NCI-H2081 treated with DMSO at 0.1 percent for 48 hours (cell line): ENCODE measurements at places on chromosomes 4 and X.
A peak's percentile ranks its signal among the peaks of the same experiment; 100 is the strongest.

GRCh38 chrX:11778230-11778629, 20.2 kb downstream of the MSL3 start:
- DNase-seq = no peak

DNA sequence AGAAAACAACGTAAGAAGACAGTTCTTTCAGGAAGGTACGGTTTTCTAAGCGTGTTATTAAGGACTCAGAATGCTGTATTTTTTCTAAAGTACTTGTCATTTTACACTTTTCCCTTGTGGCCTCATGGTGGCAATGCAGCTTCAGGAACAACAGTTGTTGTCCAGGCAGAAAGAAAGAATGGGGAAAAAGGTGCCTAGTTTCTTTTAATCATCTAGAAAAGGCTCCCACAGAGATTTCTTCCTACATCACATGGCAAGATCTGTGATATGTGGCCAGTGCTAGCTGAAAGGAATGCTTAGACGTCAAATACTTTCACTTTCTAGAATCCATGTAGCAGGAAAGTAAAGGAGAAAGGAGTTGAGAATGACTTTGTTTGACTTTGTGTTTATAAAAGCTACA, 49.0 kb upstream of the TRAM1L1 start:
- no peak for DNase-seq

DNA sequence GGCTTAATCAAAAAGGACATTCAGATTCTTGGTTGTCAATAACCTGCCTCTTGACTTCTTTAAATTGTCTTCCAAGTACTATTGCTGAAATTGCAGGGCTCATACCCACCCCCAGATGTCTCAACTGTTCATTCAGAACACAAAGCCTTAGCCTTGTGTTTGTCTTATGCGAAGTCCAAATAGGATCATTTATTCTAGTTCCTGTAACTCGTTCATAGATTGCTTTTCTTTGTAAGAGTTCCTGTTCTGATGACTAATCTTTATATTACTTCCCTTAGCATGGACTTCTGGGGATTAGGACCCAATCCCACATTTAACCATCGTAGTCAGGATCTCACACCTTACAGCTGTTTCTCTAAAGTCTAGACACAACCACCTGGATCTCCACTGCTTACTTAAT, 226.0 kb downstream of the VEGFC start:
- DNase-seq = no peak

DNA sequence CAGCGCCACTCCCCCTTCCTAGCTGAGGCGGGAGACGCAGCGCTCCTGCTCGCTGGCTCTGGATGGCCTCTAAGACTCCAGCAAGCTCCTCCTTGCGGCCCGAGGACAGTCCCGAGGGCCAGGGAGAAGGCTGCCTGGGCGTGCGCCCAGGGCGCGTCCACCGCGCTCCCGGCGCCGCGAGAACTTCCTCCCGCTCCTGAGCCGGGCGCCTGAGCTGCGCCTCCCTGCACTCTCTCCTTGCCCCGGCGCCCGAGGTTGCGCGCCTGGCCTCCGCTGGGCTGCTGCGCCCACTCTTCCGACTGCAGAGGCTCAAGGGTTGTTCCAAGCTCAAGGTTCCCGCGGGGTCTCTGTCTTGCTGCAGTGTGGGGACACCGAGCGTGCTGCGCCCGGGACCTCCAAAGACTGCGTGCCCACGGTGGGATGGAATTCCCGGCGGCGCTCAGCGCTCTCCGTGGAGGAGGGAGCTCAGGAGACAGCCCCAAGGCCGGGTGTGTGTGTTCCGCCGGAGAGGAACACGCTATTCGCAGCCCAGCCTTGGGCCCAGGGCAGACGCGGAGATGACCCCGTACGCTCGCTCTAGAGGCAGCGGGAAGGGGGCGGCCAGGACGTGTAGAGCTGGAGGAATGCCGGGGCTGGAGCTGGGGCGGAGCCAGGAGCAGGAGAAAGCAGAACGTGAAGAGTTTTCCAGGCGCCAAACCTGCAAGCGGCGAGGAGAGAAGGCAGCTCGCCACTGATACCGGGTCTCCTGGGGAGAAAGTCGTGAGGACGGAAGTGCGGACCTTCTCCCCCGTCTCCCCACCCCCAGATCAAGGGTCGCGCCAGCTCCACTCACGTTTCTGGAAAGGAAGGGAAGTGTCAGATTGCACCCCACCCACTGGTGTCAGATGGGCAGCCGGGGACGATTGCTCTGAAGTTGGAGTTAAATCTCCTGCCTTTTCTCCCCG, at the start of gene ARHGAP6:
ARHGAP6 (minus strand) TSS at position 753 of the 944 bp plus-strand sequence. CDS start 1,092 bp downstream, outside the sequence.
- DNase-seq = no peak

DNA sequence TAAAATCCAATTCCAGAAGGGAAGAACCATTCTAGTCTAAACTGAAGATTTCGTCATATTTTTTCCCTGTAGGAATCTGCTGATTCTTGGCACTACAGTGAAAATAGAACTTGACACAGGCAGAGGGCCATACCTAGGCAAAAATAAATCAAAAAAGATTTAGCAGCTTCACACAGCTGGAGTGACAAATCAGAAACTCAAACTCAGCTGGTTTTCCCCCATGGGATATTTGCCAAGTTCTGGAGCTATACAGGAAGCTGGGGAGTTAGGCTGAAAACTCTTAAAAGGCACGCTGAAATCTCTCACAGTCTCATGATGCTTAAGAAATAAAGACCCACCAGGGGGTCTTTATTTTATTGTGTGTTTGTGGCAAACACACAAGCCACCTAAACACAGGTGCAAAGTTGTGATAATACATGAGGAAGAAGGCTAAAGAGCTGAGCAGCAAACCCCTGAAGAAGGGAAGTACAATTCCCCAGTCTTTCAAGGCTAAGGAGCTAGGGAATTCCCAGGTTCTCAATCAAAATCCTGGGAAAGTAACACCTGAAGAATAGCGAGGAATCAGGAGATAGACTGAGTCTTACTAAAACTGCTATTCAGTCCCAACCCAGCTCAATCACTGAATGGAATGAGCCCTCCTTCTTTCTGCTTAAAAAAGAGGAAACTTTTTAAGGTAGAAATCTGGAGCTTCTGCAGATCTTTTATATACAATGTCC, 32.1 kb upstream of the BEND2 start:
- DNase-seq = no peak

GRCh38 chrX:130418740-130419139, 17.0 kb downstream of the RBMX2 start:
- no peak for DNase-seq

GRCh38 chrX:10235851-10236250, 79.1 kb downstream of the CLCN4 start:
- no peak for DNase-seq

- DNase-seq = no peak
Observed at GRCh38 chr4:89719536-89720090, 117.3 kb downstream of the SNCA start.

DNA sequence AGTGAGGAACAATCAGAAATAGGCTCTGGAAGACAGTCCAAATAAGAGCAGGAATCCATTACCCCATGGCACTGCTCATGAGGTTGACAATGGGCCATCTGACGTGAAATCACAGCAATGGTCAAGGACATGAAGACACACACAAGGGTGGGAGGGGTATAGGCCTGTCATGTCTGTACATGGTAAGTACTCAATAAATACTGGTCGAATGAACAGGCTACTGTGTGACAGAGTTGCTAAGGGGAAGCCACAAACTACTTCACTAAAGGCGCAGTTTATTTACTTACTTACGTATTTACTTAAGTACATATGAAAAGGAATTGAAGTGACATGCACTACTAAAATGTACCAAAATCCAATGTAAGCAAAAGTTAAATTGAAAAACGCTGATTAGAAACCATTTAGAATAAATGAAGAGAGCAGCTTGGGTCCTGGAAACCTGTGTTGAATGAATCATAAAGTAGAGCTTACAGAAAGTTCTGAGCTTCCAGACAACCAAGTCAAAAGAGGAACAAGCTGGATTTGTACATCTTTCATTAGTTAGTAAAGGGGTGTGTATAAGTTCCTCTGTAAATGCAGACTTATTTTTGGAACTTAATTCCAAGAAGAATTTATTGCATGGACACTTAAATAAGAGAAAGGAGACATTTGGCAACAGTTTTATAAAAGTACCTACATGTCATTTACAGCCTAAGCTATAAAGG, 32.7 kb downstream of the ALPK1 start:
- no peak for DNase-seq

DNA sequence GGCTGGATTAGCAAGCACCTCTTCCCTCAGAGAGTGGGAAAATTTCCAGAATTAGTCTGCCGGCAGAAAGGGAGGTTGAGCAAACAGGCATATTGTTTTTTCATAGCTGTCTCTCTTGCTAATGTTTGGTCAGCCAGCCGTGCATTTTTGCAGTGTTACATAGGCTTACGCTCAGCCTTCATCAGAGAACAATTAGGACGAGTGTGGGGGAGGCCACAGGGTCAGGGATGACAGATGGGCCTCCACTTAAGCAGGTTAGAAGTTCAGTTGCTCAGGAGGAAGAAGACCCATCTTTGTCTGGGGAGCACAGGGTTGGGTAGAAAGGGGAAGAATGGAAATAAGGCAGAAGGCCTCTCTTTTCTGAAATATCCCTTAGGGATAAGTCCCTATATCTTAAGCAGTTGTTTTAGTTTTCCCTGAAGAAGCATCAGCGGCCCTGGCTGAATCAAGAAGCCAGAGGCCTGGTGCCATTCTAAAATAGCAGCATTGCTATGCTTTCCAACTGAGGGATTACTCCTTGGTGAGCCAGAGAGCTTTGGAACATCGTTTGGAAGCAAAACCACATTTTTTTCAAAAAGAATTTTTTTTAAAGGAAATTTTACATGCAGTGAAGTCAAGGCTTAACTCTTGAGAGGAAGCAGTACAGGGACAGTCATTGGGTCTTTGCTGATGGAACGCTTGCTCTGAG, 118.8 kb downstream of the SMIM20 start:
- DNase-seq = peak; percentile 5

DNA sequence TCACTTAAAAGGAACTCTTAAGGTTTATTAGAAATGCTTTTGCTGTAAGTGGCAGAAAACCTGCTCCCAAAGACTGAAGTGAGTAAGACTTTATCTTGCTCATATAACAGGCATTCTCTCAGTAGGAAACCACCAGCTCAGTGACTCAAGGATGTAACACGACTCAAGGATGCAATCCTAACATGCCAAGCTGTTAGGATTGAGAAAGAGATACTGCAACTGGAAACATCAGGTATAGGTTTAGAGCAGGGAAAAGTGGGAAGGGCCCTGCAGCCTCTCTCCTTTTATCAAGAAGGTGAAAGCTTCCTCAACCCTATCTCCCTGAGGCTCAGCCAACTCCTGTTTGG, 11.9 kb upstream of the SLC9A7 start:
- no peak for DNase-seq

DNA sequence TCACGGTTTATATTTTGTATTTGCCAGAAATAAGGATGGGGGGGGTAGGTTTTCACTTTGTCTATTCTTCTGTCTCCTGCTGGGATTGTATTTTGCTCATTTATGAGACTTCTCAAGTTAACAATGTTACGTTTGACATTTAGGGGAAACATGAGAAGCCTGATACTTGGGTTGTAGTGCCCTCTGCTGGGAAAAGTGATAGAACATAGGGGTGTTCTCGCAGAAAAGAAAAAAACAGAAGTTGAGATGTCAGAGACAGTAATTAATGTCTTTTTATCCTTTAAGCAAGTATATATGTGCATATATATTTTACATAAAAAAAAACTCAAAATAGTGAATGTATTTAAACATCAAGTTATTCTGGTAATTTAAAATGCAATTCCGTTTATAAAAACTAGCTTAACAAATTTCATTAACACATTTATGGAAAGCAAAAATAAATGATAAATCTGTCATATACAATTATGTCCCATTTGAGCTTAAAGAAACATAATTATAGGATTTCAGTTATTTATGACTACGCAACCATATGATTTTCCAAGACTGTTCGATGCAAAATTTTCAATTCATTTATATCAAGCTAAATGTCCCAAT, 46.0 kb upstream of the TMPRSS11F start:
- DNase-seq = no peak

DNA sequence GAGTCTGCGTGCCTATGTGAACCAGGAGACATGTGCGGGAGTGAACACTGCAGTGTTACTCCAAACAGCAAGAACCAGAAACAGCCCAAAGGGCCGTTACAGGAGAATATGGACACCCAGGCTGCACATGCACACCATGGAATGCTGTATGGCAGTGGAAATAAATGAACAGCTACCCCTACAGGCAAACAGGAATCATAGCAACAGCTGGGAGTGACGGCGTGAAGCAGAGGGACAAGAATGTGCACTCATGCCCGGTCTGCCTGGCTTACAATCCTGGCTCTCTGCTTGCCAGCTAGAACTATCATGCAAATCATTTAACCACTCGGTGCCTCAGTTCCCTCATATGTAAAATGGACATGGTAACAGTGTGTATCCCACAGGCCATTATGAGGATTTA, 16.6 kb downstream of the GPKOW start:
- no peak for DNase-seq

DNA sequence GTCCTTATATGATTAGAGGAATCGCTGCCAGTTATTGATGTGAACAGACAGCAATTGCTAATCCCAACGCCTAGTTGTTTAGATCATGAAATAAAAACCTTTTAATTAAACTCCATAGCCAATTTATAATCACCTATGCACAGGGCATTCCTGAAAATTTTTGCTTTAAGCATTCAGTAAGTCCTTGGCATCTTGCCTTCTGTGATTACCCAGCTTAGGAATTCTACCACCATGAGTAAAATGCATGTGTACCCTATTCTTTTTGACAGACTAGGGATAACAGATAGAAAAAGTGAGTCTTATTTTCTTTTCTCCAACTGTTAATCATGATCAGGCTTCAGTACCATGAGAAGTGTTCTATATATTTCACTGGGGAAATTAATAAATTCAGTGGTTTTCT, 995.3 kb upstream of the GRIA3 start:
- no peak for DNase-seq

GRCh38 chr4:125062115-125063050, 252.4 kb upstream of the FAT4 start:
- no peak for DNase-seq

- no peak for DNase-seq
Observed at GRCh38 chrX:48530736-48531135, 8.8 kb upstream of the TBC1D25 start.

DNA sequence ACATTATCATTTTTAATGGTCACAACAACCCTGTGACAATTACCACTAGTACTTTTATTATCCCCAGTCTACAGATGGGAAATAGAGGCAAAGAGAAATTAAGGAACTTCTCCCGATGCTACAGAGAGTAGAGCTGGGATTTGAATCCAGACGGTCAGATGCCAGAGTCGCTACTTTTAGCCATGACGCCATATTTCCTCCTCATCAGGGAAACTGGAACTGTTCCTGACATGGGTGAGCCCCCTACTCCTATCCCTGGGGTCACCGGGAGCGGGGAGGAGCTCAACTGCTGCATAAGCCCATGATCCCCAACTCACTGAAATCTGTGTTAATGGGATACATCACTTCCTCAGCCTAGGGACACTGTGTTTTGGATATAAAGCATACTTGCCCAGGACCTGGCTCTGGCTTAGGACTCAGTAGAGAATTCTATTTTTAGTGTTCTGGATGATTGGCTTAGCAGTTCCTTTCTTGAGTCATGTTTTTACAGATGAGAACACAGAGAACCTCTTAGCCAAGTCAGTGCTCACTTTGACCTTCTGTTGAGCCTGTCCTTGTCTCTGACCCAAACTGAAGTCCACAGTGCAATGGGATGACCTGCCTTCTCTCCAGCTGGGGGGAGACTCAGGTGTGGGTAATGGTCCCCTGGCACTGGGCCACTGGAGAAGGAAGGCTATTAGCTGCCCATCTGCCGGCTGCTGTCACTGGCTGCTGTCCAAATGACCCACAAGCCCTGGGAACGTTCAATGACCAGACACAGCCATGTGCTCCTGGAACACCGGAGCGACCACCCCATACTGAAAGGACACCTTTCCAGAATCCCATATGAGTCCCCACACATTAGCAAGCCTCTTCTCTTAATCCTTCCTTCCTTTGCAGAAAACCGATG, 90.8 kb upstream of the SHISA3 start:
- no peak for DNase-seq

GRCh38 chr4:61501812-61502211, 301.7 kb downstream of the ADGRL3 start:
- no peak for DNase-seq
